ENCODE measurements at places on chromosomes 3 and 15.

GRCh38 chr3:181134873-181135272 is 145.3 kb upstream of the DNAJC19 start:
- no peak for DNase-seq

DNA sequence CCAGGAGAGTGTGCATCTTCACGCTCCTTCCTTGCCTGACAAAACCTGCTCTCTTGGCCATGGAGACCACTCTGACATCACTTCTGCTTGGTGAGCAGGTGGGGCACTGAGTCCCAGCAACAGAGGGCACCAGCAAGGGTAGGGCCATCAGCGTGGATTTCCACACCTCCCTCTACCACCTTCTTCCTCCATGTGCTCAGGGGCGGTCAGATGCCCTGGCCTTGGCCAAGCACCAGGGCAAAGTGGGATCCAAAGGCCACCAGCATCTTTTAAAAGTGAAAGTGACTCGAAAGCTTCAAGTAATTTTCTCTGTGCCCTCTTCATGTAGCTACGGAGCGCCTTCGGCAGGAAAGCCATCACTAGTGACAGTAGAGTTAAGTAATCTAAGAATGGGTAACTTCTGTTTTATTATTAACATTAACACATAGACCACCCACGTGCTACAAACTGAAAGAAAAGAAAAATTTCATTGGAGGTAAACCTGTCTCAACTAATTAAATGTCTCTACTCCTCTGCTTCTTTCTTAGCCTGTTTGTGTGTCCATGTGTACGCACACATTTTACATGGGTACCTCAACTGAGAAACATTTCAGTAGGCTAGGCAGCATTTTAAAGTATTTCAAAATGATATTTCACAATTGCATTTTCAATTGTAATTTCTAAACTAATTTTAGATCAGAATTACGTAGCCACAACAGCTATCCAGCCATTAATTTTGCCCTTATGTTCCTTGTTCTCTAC is 57.9 kb downstream of the CHSY1 start:
- no peak for DNase-seq

GRCh38 chr15:41241221-41241964 is 10.3 kb downstream of the CHP1 start:
- no peak for DNase-seq

DNA sequence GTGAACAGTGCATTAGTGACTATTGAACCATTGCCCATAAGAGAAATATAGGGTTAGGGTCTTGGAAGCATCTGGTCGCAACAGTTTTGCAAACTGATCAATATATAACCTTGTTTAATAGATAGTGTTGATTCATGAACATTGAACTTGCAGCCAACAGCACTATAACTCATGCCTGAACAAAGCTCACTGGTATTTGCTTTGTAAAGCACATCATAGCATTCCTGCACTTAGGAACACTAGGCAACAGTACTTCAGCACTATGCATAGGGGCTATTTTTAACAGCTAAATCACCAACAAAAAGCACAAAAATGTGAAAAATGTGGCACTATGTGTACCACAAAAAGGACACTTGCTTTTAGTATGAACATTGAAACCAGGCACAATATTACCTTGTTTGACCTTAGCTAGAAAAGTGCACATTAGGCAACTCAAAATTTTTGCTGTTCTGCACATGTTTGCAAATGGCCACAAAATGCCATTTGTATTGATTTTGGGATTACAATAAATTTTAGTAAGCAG is 68.0 kb downstream of the OXNAD1 start:
- peak; percentile 84 for DNase-seq

DNA sequence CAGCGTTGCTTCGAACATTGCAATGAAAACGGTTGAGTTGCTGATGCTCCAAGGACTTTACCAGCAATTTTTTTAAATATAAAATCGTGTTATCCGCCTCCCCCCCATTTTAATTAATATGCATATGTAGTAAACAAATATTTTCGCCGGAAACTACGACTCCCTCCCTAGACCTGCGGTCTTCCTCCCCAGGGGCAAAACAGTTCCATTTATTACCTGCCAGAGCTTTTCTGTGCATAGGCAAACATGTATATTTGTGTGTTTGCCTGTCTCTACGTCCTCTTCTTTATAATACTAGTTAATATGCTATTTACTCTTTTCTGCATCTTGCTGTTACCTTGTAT is 593 bp upstream of the RSL24D1 start:
- DNase-seq, result no peak

- no peak for DNase-seq
Observed at GRCh38 chr3:148883163-148883562, 18.1 kb downstream of the CPA3 start.

- no peak for DNase-seq
Observed at GRCh38 chr3:187049462-187050101, 89.7 kb downstream of the RPL39L start.

GRCh38 chr15:39100106-39100660 is 480.7 kb upstream of the THBS1 start:
- peak; percentile 54 for DNase-seq

GRCh38 chr3:161754420-161755053 is 257.9 kb downstream of the OTOL1 start:
- no peak for DNase-seq

- DNase-seq, result peak; percentile 48
Observed at GRCh38 chr3:34261001-34261385, 462.6 kb downstream of the PDCD6IP start.

DNA sequence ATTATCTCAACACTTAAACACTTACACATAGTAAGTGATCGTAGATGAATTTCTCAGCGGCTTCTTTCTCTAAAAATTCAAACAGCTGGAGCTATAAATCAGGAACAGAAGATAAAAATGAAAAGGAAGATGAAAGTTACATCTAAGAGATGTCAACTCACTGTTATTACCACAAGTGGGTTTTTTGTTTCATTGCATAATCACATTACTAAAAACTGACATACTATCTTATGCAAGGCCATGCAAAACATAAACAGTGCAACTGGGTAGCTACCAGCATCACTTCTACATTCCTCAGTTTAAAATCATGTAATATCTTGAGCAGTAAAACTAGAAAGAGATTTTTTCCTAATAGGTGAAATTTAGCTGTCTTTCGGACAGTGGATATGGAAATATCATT is 14.9 kb downstream of the MINDY4B start:
- peak; percentile 2 for DNase-seq

DNA sequence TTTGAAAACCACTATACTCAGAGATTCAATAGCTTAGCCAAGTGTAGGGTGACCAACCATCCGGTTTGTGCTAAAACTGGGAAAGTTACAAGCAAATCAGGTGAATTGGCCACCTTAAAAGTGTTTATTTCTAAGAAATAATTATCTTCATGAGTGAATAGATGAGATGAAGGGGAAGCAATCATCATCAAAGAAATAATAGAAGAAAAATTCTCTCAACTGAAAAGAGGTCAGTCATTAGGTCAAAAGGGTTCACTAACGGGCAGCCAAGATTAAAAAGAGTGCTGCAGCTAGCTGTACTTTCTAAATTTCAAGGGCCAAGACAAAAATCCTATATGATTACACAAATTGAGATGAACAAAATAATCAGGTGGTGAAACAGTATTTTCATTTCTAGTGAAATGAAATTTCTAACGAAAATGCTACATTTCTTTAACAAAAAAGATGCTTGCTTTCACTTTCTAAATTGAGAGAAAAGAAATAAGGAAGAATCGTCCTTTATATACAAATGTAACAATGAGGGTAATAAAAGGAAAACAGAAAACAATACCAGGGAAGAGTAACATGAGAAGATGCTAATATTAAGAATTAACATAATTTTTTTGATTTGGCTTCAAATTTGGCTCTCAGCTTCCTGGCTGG is 34.7 kb upstream of the TSC22D2 start:
- no peak for DNase-seq

DNA sequence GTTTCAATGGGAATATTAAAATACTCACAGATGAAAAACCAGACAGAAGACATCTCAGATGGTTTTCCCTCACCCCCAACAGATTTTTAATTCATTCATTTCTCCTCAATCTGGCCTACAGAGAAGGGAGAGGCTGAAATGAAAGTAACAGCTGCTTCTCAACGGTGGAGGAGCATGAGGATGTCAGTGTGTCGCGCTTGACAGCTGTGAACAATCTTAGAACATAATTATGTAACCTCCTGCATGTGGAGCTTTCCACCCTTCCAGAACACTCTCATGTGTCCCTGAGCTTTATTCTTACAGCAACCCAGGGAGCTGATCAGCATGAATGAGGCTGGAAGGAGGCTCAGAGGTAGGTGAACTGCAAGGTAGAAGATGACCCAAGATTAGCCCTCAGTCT is 52.7 kb downstream of the MB21D2 start:
- DNase-seq, result no peak

DNA sequence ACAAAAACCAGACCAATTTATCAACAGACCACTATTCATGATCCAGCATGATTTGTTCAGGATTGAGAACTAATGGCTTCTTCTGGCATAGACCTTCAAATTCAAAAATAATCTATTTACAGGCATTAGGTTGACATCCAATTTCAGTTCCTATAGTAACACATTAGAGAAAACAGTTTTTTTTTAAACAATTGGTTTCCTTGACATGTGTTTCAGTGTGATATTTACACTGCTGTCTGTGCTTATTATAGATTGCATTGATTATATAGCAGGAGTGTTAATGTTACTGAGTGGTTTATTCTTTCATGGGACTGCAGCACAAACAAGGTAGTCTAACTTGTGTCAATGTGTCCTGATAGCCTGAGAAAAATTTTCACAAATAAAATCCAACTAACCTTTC is 579.3 kb downstream of the PLOD2 start:
- DNase-seq, result no peak

GRCh38 chr3:179432021-179432420 is 19.2 kb downstream of the GNB4 start:
- no peak for DNase-seq

- DNase-seq, result no peak
Observed at GRCh38 chr3:67580430-67581000, 73.9 kb downstream of the SUCLG2 start.

- peak; percentile 38 for DNase-seq
Observed at GRCh38 chr3:125186261-125186787, 26.2 kb downstream of the SLC12A8 start.

- DNase-seq, result peak; percentile 89
Observed at GRCh38 chr15:78212546-78213424, 21.6 kb downstream of the ACSBG1 start.

DNA sequence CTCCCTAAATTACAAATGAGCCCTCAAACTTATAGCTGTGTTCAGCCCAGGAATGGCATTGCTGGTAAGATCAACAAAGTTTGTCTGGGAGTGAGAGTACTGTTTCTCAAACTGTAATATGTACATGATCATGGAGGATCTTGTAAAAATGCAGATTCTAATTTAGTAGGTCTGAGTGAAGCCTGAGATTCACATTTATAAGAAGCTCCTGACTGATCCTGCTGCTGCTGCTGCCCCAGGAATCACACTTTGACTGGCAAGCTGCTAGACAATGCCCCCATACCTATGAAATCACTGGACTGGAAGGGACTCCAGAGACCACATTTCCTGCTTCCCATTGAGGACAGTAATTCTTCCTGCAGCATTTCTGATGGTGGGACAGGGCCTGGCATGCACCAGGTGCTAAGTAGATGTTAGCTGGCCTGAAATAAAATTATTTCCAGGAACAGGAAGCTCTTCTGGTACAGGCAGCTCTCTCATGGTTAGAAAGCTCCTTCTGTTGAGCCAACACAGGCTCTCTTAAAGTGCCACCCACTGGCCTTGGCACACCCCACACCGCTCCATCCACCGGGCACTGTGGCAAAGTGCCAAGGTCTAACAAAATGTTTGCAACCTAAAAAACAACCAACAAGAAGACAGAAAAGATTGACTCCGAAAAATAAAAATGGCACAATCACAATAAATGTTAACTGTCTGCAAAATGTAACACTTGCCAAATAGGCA is 36.7 kb upstream of the ZNF710 start:
- no peak for DNase-seq

DNA sequence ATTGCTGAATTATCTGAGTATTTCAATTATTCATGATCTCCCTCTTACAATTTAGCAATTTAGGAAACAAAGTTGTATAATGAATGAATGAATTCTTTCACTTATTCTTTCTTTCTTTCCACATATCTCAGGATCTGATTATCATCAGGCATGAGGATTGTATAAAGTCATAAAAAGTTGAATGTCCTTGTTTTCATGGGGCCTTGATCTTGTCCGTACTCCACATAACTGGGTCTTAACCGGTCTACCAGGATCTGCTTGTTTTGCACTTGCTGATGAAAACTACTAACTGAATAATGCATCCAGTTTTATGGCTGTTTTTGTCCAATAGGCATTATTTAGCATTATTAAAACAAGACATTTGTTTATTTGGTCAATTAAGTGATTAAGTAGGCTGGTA is 12.6 kb downstream of the C3orf85 start:
- no peak for DNase-seq

DNA sequence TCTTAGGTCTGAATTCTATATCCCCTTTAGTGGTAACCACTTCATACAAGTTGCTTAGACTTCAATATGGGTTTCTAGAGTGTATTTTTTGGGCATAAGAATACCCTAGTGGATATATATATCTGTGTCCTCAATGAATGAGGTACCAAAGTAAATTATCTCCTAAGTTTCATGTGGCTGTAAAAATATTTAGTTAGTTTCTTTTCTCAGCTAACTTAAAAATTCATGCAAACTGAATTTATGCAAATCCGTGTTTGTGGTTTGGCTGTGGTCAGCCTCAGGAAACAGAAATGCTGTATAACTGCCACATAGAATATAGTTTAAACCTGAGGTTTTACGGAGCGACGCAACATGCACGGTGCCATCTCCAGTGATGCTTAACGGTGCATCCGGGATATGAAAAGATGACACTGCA is 80.3 kb downstream of the PEX5L start:
- DNase-seq, result no peak

DNA sequence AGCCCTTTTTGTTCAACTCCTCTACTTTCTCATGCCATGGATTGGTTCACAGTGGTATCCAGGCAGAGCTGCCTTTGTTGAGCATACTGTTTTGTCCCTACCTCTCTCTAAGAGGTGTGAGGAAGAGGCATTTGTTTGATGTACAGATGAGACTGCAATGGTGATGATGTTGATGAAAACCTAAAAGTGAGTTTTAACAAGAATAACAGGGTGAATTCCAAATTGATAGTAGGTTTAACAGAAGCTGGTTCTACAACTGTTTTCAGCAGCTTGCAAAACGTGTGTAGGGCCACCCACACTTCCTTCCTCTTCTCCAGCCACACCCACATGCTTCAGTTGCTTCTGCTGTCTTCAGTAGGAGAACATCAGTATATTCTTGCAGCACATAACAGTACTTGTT is 10.2 kb downstream of the SNRK start:
- peak; percentile 30 for DNase-seq

GRCh38 chr15:93479715-93480114 is 390.7 kb upstream of the RGMA start:
- DNase-seq, result no peak

GRCh38 chr15:70276401-70276800 is 178.7 kb upstream of the TLE3 start:
- DNase-seq, result no peak

GRCh38 chr3:15498431-15499214 is 22.9 kb downstream of the COLQ start:
- DNase-seq, result no peak

Data from EH (cell line).